Fibroblast of lung (primary cell): ENCODE measurements at places on chromosomes 5 and 9.

- DNase-seq = no peak
Observed at GRCh38 chr9:98241357-98242300, 13.8 kb downstream of the TBC1D2 start.

DNA sequence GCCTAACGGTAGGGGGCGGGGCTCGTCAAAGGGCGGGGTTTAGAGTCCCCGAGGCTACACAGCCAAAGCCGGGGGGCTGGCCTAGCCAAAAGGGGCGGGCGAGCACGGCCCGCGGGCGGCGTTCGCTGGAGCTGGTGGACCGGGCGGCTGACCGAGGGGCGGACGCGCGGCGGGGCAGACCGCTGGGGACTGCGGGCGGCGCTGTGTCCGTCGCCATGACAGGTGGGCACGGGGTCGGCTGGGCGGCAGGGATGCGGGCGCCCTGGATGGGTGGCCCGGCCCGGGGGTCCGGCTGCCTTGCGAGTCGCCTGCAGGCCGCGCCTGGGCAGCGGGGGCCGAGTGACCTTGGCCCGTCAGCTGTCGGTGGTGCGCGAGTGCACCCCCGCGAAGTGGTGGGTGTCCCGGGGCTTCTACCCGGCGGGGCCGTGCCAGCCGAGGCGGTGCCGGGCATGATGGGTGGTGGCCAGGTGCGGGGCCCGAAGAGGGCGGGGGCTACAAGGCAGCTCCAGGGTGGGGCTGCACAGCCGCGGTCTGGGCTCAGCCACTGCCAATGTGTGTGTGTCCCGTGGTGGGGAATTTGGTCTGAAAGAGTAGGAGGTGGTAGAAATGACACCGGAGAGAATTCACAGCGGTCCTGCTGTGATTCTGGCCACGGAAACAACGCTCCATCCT, at the start of gene CARD19:
Gene CARD19 (plus strand): TSS at position 87 of the 672 bp plus-strand sequence. CDS start 129 bp downstream, at position 216.
- peak; percentile 35 for DNase-seq

- DNase-seq = no peak
Observed at GRCh38 chr5:147519380-147519779, 9.5 kb upstream of the DPYSL3 start.

- DNase-seq = no peak
Observed at GRCh38 chr9:103798620-103799019, 295.5 kb upstream of the SMC2 start.

- DNase-seq = no peak
Observed at GRCh38 chr5:73180566-73180965, 7.6 kb downstream of the TMEM174 start.

GRCh38 chr9:134052941-134053340, 14.9 kb downstream of the BRD3 start:
- no peak for DNase-seq

DNA sequence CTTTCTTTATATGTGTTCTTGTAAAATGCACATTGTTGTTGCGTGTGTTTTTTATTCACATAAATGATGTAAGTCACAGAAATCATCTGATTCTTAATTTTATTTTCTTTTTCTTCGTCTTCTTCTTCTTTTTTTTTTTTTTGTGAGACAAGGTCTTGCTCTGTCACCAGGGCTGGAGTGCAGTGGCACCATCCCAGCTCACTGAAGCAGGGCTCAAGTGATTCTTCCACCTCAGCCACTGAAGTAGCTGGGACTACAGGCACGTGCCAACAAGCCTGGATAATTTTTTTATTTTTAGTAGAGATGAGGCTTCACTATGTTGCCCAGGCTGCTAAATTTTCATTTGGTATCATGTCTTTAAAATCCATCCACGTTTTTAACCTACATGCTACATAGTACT, 28.5 kb upstream of the FANCC start:
- no peak for DNase-seq

DNA sequence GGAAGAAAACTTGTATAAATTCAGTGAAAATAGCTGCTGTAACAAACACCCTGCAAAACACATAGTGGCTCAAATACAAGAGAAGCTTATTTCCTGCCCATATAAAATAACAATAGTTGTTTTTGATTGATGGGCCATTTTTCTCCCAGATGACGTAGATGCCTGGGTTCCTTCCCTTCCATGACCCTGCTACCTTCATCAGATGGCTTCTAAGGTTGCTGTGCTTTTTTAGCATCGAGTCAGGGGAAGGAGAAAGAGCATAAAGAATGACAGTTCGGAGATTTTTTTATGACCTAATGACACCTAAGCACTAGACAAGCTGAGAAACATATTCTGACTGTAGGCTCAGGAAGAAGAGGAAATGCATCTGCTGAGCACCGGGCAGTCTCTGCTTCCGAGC, 34.7 kb upstream of the DPYSL3 start:
- no peak for DNase-seq

DNA sequence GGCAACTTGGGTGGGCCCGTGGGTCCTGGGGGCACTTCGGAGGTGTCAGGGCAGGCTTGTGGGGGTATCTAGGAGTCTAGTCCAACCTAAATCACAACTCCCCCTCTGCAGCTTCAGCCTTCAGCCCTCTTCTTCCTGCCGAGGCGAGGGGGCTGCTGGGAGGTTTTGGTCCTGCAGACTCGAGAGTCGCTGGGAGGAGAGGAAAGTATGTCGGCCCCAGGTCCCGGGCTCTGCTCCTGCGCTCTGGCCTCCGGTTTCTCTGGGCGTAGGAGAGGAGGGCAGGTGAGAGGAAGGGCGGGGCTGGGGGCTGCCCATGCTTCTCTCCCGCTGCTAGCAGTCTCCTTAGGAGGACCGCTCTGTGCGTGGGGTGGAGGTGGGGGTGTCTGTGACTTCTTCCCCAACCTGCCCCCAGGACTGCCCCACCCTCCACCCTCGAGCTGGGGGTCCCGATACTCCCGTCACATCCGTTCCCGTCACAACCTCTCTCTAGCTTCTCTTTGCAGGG, 139.8 kb upstream of the COL5A1 start:
- DNase-seq = no peak

DNA sequence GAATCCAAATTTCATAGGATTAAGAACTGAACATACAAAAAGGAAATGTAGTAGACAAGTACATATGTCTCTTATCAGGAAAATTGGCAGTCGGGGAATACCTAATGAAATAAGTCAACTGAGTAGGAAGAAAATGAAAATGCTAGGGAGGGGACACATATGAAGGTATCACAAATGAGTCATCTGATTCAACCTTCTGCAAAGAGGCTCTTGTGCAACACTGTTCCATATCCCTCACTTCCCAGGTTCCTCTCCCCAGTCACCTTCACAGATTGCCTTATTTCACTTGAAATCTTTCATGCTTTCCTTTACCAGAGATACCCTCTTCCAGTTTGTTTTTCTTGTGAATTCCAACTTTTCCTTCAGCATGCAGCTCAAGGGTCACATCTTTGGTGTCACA, 139.0 kb downstream of the RFX3 start:
- DNase-seq = no peak

GRCh38 chr5:154218786-154219185, 28.3 kb downstream of the GALNT10 start:
- no peak for DNase-seq

DNA sequence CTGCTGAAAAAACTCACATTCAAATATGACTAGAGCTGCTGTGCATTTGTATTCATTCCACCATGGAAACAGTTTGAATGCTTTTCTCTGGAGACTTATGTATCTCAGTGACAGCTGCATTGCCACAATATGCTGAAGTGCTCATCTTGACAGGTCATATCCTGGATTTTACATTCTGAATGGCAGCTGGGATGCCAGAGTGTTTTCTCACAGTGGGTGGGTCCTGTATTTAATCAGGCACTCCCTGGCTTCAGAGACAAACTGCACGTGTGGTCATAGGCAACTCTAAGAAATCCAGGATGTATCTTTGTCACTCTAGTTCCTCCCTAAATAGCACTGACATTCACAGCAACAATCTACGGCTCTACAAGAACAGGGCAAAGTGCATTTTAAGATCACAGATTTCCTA, 75.6 kb downstream of the ST8SIA4 start:
- DNase-seq = peak; percentile 27

DNA sequence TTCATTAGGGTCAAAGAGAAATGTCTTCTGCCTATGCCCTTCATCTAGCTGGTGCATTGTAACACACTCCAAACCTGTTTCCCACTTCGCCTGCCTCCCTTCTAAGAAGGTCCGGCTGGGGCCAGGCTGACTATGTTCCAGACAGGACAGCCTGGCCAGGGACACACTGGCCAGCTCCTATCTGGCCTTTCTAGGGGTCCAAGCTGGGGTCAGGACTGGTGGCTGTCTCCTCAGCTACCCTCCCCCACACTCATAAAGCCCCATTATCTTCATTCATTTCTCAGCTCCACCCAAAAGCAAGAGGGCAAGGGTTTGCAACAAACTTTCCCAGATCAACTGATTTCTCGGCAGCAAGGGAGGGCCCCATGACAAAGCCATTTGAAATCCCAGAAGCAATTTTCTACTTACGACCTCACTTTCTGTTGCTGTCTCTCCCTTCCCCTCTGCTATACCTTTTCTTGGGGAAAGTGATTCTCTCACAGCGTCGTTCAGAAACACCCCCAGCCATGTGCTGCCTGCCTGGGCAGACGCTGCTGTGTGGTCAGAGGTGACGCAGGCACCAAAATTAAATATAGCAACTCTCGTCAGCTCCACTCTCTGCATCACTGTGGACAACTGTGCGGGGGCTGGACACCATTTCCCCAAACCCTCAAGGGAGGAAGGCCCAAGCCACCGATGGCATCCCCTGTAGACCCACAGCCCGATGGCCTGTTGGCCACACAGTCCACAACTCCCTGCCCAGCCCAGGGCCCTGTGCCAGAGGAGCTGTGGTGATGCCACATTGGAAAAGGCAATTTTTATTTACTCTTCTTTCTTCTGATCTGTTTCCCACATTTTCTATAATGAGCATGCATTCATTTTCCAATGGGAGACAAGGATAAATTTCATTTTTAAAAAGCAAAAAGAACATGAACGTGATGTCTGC, 6.1 kb downstream of the IL13 start:
- DNase-seq = no peak

- DNase-seq = peak; percentile 5
Observed at GRCh38 chr5:103891151-103891550, 328.6 kb upstream of the NUDT12 start.

DNA sequence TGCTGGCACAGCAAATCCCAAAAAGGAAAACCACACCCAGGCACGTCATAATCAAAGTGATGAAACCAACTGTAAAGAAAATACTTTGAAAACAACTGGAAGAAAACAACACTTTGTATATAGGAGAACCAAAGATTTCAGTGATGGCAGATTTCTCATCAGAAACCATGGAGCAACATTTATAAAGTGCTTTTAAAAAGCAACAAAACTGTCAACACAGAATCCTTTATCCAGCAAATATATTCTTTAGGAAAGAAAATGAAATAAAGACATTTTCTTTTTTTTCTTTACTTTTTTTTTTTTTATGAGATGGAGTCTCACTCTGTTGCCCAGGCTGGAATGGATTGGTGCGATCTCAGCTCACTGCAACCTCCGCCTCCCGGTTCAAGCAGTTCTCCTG, 5.3 kb upstream of the FAM151B start:
- DNase-seq = peak; percentile 18
